Activated CD4-positive, alpha-beta memory T cell treated with anti-CD3 and anti-CD28 coated beads, Interleukin-2, amount 10 ng/mL, durations not matched to agents 7 days and 5 days (primary cell): ENCODE measurements at places on chromosomes 4 and X.

DNA sequence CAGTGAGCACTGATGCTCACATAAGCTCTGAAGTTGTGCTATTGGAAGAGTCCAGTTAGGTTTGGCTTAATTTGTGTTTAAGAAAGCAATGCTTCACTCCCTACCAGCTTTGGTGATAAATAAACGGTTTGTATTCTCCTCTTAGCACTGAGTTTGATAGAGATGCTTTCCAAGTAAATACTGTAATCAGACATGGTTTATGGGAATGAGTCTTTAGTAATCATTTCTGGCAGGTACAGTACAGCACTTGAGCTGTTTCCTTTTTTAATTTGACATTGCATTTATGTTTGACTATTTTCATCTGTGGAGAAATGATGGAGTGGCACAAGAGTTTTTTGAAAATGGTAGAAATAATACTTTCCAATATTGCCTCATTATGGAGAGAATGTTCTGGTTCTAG lies 455.3 kb downstream of the ACTRT1 start:
- DNase-seq, result no peak

DNA sequence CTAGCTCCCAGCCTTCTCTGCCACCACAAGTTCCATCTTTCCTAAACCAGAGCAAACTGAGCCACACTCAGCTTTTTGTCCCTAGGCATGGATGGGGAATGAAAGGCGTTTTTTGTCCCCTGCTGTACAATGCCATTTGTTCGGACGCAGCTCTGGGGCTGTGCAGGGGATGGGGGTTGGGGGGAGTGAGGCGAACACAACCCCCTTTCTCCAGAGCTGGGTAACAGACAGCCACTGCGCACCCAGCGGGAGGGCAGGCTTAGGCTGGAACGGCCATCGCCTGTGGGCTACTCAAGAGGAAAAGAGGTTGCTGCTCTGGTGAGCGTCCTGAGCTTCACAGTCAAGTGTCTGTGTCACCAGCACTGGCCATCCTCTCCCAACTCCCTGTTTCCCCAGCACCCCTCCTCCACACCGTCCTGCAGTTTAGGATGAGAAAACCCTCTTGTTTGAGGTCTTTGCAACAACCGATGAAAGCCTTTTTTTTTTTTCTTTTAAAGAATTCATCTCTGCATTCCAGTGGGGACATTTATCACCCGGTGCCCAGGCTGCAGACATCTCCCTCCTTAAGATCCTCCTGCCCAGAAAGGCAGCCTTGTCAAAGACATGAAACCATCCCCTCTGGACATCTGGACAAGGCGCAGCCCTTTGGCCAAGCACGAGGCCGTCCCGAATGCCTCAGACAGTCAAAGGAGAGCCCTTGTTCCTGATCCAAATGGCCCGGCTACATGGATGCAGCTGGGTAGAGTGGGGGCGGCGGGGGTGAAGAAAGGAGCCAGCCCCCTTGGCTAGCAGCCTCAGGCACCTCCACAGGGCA lies 419.6 kb downstream of the BCOR start:
- DNase-seq, result no peak

DNA sequence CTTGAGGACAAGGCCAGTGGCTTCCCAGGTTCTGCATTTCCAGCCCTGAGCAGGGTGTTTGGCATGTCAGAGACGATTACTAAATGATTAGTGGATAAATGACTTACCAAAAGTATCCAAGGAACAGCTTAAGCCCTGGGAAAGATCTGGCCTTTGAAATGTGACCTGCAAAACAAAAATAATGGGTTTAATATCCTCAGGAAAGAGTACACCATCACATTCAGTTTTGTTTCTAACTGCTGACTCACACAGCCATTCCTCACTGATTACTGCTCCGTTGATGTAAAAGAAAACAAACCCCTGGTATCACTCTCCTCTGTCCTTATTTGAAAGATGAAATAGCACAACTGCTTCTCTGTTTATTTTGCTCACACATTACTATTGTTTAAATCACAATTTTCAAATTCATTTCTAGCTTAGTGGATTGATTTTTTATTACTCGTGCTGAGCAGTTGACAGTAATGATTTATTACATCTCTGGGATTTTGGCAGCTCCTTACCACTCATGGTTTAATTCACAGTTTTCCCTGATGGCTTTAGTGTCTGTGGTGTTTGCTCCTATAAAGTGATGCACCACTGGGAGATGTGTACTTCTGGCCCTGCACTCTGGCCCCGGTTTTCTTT lies 117.0 kb downstream of the CBLL2 start:
- no peak for DNase-seq

DNA sequence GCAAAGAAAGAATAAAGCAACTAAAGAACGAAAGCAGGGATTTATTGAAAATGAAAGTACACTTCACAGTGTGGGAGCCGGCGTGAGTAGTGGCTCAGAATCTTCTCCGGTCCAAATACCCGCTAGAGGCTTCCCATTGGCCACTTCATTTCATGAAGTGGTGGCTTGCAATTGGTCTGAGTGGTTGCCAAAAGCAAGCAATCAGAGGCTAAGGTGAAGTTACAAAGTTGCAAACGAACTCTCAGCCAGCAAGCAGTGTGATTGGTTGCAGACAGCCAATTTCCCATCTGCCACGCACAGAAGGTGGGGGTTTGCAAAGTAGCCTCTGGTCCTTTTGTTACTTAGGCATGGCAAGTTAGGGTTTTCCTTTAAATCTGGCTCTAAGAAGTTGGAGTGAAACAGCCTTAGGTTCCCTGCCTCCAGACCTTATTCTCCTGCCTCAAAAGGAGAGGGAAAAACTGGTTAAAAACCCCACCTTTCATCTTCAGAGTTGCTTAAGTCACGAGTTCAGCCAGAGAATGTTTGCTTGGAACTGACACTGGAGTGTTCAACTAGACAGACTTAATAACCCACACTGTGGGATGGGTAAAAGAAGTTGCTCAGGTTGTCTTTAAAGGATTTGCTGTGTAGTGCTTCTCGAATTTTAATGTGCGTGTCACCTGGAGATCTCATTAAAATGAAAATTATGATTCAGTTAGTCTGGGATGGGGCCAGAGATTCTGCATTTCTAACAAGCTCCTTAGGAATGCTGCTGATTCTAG lies 6.9 kb upstream of the CLOCK start:
- peak; percentile 32 for DNase-seq

- no peak for DNase-seq
Measured at GRCh38 chr4:25346913-25347312, 30.1 kb upstream of the ANAPC4 start.

GRCh38 chrX:1911401-1912128 lies 296.7 kb downstream of the ASMT start:
- DNase-seq, result no peak

- DNase-seq, result no peak
Measured at GRCh38 chrX:118496763-118497079, 1.1 kb downstream of the DOCK11 start.

GRCh38 chrX:107675823-107676555 lies 47.7 kb downstream of the PRPS1 start:
- DNase-seq, result no peak

GRCh38 chr4:179536694-179537093 lies 2094.5 kb upstream of the AGA start:
- no peak for DNase-seq

GRCh38 chr4:54842656-54843055 lies 184.9 kb downstream of the KIT start:
- no peak for DNase-seq

GRCh38 chr4:122052677-122053076 lies 99.5 kb upstream of the BLTP1 start:
- no peak for DNase-seq

- DNase-seq, result no peak
Measured at GRCh38 chrX:15988661-15989603, 134.3 kb upstream of the AP1S2 start.

GRCh38 chr4:168540086-168540485 lies 43.2 kb downstream of the PALLD start:
- no peak for DNase-seq

DNA sequence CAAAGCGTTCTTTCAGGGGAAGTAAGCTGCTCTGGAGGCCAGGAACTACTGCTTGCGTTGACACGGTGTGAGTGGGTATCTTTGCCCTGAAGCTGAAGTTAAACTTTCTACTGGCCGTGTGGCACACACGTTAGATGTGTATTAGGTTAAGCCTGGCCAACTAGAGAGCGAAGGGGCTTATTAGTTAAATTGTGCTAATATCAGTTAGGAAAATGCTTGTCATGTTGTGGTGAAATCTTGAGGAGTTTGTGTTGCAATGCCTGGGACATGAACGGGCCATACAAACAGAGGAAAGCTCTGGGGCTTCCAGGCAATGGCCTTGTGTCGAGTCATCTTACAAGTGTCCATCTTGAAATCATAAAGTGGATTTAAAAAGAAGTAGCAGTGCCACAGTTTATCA lies 62.6 kb downstream of the NSUN7 start:
- DNase-seq, result no peak

- peak; percentile 66 for DNase-seq
Measured at GRCh38 chr4:158769175-158769921, 522 bp downstream of the FNIP2 start.

GRCh38 chrX:156003486-156004185 lies 6.1 kb downstream of the IL9R start:
- DNase-seq, result no peak
